ENCODE measurements at places on chromosomes 6 and 20.

GRCh38 chr6:156408655-156409054 is 368.5 kb upstream of the ARID1B start:
- no peak for DNase-seq

- DNase-seq: no peak
These were observed 272.9 kb upstream of the KCNQ5 start for GRCh38 chr6:72348926-72349325.

DNA sequence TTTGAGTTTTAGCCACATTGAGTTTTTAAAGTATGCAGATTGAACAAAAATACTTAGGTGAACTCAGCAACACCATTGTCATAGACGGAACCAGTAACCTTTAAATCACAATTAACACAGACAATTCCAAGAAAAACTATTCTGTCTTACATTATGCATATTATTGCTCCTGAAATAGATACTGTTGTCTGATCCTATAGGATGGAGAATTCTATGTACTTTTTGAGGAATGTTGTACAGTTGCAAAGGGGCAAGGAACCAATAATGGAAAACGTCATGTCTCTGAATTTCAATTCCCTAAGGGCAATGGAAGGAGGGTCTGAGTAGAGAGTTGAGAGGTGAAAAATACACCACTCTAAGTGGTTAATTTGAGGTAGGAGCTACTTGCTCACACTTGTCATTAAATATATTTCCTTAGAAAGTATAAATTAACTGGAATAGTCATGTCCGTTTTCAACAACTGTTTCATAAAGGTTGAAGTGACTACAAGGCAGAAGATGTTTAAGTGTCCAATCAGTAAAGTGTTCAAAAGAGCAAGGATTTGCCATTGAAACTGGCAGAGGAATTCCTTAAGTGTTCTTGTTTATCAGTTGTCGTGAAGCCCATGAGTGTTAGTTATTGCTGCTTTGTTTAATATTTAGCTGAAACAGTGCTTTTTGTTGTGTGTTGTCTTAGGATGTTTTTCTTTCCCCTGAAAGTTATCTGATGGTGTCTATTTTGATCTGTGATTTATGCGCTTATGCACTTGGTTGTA is 1.3 kb downstream of the NKAIN2 start:
- no peak for DNase-seq

GRCh38 chr6:118567974-118568373 is 19.9 kb downstream of the PLN start:
- DNase-seq: no peak

- DNase-seq: no peak
These were observed 10.7 kb upstream of the TNFAIP3 start for GRCh38 chr6:137856138-137856898.

DNA sequence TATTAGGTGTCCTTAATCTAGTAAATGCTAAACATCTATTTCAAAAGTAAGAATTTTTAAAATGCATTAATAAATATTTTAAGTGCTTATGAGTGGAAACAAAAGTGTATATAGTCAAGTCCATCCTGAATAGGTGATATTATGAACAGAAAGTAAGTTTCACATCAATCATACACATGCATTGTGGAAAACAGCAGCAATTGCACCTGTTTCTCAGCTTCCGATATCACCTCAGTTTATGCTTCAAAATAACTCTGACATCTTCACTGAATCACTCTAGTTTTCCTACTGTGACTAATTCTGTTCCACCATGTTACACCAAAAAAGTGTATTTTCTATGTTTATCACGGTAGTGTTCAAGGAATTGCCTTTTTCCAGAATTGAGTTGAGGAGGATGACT is 172.6 kb upstream of the MANEA start:
- no peak for DNase-seq

GRCh38 chr6:158642097-158642601 is 2.4 kb downstream of the DYNLT1 start:
- no peak for DNase-seq

DNA sequence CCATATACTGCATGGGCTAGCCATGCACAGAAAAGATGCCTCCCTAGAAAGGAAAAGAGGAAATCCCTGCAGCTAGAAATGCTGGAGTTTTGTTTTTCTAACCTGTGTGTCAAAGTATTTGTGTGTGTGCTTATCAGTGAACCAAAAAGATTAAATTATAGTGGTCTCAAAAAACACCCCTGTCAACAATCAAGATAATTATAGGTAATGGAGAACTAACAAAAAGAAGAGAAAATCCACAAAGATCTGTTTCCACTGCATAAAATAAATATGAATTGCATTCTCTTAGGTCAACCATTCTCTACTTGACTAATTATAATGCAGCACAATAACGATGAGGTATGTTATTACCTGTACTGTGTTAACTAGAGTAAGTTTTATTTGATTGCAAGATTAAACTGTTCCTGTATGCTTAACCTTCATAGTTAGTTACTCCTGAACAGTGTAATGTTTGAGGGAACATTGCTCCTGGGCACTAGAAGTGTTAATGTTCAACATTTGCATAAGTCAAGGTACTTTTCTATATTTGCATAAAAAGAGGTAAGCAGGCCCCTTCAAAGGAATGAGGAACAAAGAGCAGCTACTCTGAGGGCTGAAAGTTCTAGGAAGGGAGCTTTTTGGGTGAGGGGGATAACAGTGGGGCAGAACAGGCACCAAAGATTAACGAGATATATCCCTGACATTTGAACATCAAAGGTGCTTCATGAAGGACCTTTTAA is 212.1 kb downstream of the BTBD9 start:
- no peak for DNase-seq

DNA sequence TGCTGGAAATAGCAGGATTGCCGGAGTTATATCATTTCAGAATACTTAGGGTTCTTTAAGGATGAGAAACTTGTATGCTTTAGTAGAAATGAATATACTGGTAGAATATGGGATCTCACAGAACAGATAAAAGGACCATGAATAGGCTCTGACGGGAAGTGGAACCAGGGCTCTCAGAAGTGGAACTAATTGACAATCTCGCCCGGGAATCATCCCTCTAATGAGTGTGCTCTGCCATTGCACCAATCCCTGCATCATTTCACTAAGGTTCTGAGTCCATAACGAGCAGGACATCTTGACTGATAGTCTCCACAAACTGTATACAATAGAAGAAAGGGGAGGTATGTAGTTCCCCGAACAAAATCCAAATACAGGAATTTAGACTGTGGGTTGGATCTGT is 150.1 kb downstream of the COL9A1 start:
- no peak for DNase-seq

DNA sequence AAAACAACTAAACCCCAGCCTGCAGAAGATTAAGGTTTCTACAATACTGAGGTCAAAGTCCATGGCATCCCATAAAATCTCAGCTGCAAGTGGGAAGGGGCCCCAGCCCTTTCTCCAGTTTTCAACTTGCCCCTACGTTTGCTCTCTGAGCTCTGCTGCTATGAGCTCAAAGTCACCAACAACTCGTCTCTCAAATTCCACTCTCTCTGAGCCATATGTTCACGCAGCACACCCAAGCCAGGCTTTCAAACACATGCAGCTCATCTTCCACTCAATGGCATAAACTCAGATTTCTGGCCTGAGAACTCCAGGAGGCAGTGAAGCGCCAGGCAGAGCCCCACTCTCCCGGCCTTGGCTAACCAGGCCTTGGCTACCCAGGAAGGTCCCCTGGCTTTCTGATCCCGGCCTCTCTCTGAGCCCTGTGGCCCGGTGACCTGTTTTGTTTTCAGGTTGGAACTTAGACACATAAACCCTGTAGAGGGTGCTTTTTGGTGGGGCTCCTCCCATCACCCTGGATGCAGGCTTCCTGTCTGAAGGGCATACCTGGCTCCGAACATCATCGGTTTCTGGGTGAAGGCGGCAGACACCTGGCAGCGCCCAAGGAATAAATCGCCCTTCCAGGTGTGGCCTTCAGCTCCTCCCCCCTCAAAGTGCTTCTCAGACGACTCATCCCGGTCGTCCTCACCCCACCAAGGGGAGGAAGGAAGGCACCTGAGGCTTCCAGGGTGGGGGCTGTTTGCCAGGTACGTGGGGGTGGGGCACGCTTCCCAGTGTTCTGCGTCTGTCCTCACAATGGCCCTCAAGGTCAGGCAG is 12.4 kb downstream of the SLC22A23 start:
- DNase-seq: no peak

DNA sequence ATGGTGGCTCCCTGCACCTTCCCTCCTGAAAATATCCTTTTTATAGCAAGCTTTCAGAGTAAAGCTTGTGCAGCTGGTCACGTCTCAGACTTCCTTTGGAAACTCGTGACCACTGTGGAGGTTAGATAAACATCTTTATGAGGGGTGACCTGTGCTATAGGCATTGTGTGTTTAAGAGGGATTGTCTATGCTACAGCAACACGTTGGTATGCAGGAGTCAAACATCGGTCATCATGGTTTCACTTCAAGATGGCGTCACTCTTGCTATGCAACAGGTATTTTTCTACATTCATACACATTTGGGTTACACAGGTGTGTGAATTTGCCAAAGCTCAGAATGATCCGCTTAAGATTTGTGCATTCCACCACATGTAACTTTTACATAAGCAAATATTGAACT is 14.6 kb upstream of the BLCAP start:
- no peak for DNase-seq

- DNase-seq: no peak
These were observed 106.0 kb downstream of the PRIM2 start for GRCh38 chr6:57423468-57423867.

DNA sequence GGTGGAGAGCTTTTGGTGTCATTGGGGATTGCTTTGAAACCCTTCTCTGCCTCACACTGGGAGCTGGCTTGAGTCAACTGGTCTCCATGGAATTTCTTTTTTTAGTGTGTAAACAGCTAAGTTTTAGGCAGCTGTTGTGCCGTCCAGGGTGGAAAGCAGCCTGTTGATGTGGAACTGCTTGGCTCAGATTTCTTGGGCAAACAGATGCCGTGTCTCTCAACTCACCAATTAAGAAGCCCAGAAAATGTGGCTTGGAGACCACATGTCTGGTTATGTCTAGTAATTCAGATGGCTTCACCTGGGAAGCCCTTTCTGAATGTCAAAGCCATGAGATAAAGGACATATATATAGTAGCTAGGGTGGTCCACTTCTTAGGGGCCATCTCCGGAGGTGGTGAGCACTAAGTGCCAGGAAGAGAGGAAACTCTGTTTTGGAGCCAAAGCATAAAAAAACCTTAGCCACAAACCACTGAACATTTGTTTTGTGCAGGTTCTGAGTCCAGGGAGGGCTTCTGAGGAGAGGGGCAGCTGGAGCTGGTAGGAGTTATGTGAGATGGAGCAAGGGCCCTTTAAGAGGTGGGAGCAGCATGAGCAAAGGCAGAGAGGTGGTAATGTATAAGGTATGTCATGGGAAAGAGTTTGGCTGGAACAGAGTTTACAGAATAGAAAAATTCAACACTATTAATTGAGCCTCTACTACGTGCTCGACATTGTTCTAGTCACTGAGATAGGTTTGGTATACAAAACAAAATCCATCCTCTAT is 31.2 kb downstream of the SRSF3 start:
- no peak for DNase-seq

- no peak for DNase-seq
These were observed 28.2 kb downstream of the CBFA2T2 start for GRCh38 chr20:33518071-33518470.

DNA sequence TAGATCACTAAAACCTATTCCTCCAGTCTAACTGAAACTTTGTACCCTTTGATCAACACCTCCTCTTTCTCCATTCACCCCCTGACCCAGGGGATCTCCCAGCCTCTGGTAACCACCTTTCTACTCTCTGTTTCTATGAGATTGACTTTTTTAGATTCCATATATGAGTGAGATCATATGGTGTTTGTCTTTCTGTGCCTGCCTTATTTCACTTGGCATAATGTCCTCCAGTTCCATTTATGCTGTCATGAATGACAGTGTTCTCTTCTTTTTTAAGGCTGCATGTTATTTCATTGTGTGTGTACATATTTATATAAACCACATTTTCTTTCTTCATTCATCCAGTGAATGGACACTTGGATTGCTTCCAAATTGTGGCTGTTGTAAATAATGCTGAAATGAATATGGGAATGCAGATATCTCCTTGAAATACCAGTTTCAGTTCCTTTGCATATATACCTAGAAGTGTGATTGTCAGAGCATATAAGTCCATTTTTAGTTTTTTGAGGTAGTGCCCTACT is 57.7 kb downstream of the DHX35 start:
- DNase-seq: no peak

- no peak for DNase-seq
These were observed 51.9 kb upstream of the ZNF217 start for GRCh38 chr20:53645582-53645897.

GRCh38 chr6:31053873-31054272 is 43.6 kb downstream of the MUC22 start:
- DNase-seq: no peak

DNA sequence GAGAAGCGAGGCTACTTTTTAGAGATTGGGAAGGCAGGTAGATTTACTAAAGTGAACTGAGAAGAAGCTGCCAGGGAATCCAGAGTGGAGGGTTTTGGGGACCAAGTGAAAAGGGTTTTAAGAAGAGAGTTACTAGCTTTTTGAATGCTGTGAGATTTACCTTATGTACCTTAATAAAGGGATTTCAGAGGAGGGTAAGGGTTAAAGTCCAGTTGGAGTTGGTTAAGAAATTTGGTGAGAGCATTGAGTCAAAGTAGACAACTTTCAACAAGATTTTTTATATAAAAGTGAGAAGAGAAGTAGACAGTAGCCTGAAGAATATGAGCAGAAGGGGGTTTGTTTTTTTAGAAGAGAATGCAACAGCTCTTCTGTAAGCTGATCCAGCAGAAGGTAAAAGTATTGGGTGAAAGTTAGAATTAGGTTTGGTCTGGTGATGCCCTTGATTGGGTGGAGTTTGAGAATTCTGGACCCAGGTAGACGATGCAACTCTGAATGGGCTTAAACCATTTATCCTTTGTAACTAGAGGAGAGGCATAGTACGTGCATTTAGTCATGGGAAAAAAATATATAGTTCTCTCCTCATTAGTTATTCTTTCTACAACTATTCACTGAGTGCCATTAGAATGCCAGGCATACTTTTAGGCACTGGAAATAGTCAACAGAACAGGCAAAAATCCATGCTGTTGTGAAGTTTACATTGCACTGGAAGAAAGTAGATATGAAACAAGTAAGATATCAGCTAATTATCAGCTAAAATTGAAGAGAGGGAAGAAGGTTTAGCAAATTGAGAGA is 44.8 kb downstream of the ATRN start:
- no peak for DNase-seq

DNA sequence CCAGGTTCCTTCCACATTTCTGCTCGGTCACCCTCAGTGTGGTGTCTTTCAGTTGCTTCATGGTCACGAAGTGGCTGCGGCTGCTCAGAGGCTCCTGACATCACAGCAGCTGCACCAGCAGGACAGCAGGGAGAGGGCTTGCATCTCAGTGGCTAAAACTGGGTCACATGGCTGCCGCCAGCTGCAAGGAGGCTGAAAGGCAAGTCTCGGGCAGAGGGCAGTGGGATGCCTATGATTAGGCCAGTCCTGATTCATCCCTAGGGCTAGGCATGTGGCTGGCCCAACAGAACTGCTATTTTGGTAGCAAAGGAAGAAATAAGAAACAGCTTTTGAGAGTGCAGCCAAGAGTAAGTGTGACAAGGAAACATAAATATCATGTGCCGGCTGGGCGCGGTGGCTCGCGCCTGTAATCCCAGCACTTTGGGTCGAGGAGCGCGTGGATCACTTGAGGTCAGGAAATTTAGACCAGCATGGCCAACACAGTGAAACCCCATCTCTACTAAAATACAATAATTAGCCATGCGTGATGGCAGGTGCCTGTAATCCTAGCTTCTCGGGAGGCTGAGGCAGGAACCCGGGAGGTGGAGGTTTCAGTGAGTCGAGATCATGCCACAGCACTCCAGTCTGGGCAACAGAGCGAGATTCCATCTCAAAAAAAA is 46.6 kb downstream of the RBM38 start:
- DNase-seq: no peak

GRCh38 chr20:10857352-10858070 is 183.7 kb upstream of the JAG1 start:
- DNase-seq: no peak

All from T-helper 9 cell (primary cell).